RPMI7951 (cell line): ENCODE measurements at places on chromosomes 4 and X. TPM values are rescaled to one million over a fixed set of nuclear protein-coding genes. Genes with fewer than 3 reads are reported as not detected.
A peak's percentile ranks its signal among the peaks of the same experiment; 100 is the strongest.

GRCh38 chr4:4271912-4272311, 18.0 kb downstream of the LYAR start:
- peak; percentile 57 for DNase-seq

- no peak for DNase-seq
These were observed 15.3 kb downstream of the NPY1R start for GRCh38 chr4:163317110-163317509.

HTR2C gene
- 0.20 and 0.24 TPM in 2 replicates for total RNA-seq

- DNase-seq, result no peak
These were observed 52.3 kb downstream of the TMPRSS11B start for GRCh38 chr4:68193194-68193593.

DNA sequence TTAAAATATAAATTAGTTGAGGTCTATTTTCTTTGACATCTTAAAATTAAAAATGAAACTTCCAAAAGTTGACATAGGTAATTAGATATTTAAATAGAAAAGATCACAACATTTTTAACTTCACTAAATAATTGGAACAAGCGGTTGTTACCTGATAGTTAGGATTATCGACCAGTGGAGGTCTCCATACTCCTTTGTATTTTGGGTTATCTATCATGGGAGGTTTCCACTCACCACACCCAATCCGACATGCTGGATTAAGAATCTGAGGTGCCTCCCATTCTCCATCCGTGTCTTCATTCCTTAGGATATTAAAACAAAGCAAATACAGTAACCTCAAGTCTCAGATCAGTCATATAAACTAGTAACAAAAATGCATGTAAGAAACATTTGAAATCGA, 22.2 kb downstream of the SCOC start:
- DNase-seq, result no peak

GRCh38 chr4:48620093-48620492, 130.0 kb downstream of the ZAR1 start:
- no peak for DNase-seq

TMEM154 gene
- total RNA-seq, result 0.59 and 0.60 TPM in 2 replicates

PDCL2 gene
- not detected in 2 replicates for total RNA-seq

- peak; percentile 65 for DNase-seq
These were observed 53.8 kb downstream of the ZFYVE28 start for GRCh38 chr4:2364654-2365053.

HTATSF1 gene
- total RNA-seq, result 36.9 and 38.6 TPM in 2 replicates

RAB41 gene
- not detected in 2 replicates for total RNA-seq

GRCh38 chr4:155962767-155963166, 9.1 kb upstream of the CTSO start:
- no peak for DNase-seq

TIGD2 gene
- total RNA-seq, result 6.8 TPM in 2 replicates

CXCL10 gene
- total RNA-seq, result 0.12 and 0.78 TPM in 2 replicates

PITX2 gene
- 0.48 TPM in 1 of 2 replicates, not detected in the other for total RNA-seq

SHROOM3 gene
- 9.6 and 10.0 TPM in 2 replicates for total RNA-seq

TKTL2 gene
- total RNA-seq, result not detected in 2 replicates

- no peak for DNase-seq
These were observed 113.3 kb downstream of the ELOVL6 start for GRCh38 chr4:110085131-110085530.

PLK4 gene
- total RNA-seq, result 32.5 and 37.0 TPM in 2 replicates

TMSB15A gene
- total RNA-seq, result 27.1 and 39.8 TPM in 2 replicates

GRCh38 chr4:1676605-1677525, 7.2 kb downstream of the FAM53A start:
- no peak for DNase-seq

DNA sequence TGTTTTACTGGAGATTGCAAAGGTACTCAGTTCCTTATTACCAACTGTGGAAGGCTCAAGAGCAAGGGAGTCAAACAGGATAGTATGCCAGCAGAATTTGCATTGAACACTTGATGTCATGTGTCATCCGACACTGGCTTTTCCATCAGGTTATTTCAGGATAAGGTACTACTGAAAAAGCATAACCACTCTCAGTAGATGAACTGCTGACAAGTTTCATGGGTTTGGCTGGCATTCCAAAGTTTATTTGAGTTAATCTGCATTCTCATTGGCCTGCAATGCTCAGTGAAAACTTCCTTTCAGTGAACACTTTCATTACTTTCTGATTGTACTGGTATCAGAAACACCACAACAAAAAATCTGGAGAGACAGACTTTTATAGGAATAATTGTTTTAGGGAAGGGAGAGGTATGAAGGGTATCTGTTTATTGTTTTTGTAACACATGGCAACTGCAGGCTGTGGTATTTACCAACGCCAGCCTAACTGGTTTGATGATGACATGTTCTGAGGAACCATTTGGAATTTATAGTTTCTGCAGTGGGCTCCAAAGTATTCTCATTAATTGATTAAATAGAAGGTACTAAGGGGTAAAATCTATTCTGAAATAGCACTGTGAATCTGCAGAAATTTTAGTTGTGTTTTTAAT, 345.7 kb upstream of the NR3C2 start:
- no peak for DNase-seq

SCRG1 gene
- 0.10 and 0.12 TPM in 2 replicates for total RNA-seq

- no peak for DNase-seq
These were observed 57.5 kb downstream of the OPHN1 start for GRCh38 chrX:68375803-68376202.

F9 gene
- total RNA-seq, result not detected in 2 replicates
